Fibroblast of mammary gland (primary cell): ENCODE measurements at places on chromosomes 2 and 18.
A peak's percentile ranks its signal among the peaks of the same experiment; 100 is the strongest.

DNA sequence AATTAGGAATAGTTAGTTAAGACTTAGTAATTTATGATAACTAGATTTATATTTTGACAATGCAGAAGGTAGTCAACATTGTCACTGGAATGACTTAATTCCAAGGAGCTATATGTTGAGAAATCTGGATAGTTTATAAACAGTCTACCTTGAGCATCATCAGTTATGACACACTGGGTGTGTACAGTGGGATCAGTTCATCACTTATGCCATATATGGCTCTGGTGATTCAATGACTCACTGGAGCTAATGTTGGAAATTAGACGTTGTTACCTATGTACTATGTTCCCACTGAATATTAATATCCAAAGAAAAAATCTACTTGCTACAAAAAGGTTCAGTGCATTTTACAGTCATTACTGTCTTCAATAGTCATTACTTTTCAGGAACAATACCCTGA is 34.0 kb upstream of the ITPRID2 start:
- peak; percentile 64 for DNase-seq

DNA sequence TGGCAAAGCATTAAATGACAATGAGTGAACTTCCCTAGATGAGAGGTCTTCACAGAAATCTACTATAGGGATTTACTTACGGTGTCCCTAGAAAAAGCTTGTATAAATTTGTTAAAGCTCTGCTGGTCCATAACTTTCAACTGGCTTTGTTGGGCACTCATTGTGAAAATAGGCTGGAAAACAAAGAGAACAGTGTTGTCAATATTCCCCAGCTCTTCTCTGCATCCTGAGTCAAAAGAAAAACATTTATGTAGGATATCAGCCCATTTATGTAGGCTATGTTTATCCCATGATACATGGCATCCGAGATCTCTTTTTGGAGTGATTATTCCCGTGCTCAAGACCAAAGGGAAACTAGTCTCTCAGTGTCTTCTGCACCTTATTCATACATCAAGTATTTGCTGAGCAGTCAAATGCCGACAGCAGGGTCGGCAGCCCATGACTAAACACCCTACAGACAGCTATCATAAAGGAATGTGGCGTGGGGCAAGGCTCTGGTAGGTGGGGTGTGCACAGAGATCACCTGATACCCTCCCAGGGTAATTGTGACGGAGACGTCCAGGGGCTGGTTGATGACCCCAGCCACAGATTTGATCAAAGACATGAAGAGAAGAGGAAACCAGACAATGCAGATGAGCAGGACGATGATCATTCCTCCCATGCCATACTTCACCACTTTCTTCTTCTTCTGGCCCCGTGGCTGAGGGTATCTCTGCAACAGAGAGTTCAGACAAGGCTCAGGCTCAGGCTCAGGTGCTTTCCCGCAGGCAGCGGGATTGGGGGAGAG is 155.9 kb downstream of the NAPG start:
- no peak for DNase-seq

DNA sequence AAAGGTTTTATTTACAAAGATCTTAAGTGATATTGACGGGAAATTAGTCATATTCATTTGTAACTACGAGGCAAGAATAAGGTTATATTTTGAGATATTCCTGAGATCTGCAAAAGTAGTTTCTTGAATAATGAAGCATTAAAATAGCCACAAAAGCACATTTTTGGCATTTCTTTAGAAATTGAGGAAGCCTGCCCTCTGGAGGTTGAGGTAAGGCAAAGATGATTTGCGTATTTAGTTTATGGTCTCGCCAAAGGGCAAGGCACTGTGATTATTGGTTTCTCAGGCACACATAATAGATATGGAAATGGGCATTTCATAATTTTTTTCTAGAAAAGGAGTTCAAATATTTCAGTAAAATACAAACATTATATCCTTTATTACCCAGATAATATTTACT is 143.7 kb upstream of the RPRM start:
- no peak for DNase-seq

DNA sequence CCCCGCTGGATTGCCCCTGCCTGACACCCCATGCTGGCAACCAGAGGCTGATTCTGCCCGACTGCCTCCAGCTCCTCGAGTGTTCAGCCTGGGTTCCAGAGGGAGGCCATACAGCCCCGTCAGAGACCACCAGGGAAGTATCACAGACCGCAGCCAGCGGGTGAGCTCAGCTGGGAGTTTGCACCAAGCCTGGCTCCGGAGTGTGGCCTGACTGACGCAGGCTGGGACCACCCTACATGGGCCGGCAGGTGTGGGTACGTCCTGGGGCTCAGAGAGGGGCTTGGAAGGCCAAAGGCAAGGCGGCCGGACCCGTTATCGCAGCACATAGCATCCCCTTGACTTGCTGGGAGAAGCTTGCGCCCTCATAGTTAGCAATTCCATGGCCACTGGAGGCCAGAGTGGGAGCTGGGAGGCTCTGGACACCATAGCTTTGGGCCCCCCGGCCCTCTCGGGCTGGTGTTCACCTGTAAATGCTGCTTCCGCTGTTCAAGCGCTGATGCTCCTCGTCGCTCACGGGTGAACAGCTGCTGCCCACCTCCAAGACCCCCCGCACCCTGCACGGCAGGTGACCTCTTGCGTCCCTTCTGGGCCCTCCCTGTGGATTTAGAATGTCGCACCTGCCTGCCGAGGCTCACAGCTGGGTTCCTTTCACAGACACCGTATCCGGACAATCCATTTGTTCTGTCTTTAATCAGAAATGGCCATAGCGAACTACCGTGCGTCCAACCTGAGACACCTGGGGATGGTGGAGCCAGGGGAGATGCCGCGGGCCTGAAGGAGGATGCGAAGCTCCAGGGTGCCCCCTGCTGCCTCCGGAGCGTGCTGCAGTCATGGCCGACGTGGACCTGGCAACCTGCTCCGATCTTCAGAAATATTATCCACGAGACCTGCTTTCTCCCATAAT is 31.2 kb upstream of the SLC66A3 start:
- DNase-seq: peak; percentile 44
